NCI-H1105 (cell line): ENCODE measurements at places on chromosomes 12 and 14.

DNA sequence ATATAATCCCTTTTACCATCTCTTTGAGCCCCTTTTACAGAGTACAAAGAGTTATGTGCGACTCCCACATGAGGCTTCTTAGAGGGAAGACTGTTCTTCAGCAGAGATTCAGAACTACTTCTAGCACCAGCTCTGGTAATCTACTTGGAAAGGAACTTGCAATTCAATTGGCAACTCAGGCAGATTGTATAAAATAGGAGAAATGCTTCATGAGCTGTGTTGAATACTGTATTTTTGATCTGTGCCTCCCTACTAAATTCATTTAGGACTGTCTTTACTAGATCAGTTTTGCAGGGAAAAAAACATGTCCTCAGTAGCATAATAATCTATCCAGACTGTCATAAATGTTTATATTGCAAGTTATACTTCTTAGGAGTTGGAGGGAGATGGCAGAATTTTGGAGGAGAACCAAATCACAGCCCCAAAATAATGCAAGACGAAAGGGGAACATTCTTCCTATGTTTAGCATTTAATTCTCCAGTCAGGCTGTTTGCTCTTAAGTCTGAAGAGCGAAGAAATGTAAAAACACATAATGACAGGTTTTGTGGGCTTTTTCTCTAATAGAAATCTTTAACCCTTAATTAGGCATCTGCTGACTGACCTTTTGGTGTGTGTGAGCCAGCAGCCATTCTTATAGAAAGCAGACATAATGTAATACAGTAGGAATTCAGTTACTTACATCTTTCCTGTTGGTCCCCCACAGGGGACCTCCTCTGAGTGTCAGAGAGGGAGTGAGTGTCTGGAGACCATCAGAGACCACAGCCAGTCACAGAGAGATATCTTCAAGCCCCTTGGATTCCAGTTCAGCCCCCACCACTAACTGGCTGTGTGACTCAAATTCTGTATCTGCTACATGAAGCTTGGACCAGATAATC, 3.9 kb downstream of the ANO4 start:
- DNase-seq: no peak

GRCh38 chr12:51210690-51211395, 7.0 kb downstream of the POU6F1 start:
- DNase-seq: no peak

- no peak for DNase-seq
Measured at GRCh38 chr12:66132408-66132807, 1.9 kb upstream of the LLPH start.

DNA sequence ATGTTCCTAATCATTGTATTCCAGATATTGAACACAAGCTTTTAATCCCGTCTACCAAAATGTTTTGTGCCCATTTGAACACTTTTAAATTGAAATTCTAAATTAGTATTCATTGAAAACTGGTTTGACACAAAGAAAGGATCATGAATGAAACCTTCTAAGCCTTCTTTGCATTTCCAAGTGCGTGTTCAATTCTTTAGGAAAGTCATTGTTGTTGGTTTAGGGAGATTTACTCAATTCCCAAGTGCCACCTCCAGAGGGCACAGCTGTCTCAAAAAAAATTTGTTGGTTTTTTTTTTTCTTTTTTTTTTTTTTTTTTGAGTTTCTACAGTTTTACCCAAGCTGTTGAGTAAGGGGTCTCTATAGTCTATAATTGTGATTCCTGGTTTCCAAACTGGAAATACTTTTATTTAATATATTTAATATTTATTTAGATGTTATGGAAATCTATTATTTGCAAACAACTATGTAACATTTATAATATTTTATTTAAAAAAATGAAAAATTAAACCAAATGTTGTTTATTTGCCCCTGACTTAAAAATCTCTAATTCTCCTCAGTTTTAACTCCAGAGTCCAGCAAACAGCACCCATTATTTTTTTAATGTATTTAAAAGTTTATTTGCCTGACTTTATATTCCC, 79.9 kb downstream of the NEDD1 start:
- DNase-seq: peak; percentile 71

- no peak for DNase-seq
Measured at GRCh38 chr14:95559203-95559602, 24.4 kb downstream of the GLRX5 start.

DNA sequence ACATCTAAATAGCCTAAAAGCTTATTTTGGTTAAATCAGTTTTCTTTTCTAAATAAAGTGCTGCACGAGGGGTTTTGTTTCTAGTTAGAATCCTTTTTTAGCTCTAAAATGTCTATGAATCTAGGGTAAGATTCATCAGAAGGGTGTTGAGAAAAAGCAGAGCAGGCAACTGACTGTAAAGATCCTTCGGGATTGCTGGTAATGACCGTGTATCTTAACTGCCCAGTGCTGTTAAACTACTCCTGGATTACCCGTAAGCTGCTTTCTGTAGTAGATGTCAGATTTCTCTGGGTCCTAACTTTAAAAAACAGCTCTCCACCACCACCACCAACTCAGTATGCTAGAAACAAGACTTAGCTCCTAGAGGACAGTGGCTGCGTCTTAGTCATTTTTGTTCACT, 39.2 kb downstream of the DACT1 start:
- no peak for DNase-seq

GRCh38 chr14:69614592-69614991, 3.2 kb downstream of the SUSD6 start:
- DNase-seq: no peak

DNA sequence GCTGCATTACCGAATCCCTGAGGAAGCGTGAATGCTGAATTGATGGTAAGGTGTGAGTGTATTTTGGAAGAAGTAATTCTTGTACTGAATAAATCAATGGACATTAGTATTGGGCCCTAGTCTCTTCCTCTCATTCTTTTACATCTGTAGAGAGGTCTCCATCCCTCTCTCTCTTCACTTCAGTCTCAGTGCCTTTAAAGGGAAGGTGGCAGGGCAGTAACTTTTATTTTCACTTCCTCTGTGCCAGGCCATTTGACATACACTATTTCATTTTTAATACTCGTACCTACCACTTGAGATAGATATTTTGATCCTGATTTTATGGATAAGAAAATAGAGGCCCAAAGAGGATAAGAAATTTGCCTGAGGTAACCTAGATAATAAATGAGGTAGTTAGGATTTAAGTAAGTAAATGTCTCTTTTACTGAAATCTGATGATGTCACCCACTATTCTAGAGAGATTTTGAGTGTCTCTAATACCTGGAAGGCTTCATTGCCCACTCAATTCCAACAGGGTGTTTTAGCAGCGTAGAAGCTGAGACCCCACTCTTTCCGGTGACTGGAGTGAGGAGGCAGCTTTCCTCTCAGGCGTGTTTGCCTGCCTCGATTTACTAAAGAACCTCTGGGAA, 177.9 kb upstream of the PRICKLE1 start:
- DNase-seq: no peak

- no peak for DNase-seq
Measured at GRCh38 chr14:68552602-68553001, 240.3 kb downstream of the ZFP36L1 start.

GRCh38 chr12:20210621-20211215, 157.6 kb upstream of the PDE3A start:
- DNase-seq: no peak

DNA sequence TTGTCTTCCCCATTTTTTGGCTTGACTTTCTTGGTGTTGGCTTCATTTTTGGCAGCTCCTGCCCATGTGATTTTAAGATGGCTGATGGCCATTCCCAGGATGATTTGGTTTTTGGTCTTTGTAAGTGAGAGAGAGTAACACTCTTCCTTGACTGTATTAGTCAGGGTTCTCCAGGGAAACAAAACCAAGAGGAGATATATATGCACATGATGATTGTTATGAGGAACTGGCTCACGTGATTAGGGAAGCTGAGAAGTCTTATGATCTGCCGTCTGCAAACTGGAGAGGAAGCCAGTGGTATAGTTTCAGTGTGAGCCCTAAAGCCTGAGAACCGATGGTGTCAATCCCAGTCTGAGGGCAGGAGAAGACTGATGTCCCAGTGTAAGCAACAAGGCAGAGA, 146.6 kb downstream of the NRXN3 start:
- no peak for DNase-seq

DNA sequence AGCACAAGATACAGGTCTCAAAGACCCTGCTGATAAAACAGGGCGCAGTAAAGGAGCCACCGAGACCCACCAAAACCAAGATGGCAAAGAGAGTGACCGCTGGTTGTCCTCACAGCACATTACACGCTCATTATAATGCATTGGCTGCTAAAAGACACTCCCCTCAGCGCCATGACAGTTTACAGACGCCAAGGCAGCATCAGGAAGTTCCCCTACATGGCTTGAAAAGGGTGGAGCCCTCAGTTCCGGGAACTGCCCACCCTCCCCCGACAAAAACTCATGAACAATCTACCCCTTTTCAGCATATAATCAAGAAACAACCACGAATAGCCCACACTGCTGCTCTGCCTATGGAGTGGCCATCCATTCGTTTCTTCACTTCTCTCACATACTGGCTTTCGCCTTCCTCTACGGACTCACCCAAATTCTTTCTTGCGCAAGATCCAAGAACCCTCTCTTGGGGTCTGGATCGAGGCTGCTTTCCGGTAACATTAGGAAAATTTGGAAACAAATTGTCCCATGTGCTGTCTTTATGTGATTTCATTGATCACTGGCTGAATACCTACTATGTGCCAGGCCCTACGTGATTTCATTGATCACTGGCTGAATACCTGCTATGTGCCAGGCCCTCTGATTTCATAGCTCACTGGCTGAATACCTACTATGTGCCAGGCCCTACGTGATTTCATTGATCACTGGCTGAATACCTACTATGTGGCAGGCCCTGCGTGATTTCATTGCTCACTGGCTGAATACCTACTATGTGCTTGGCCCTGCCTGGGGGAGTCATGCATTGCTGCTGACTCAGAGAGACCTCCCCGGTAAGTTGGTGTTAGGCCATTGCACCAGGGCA, 126.4 kb downstream of the PIWIL1 start:
- DNase-seq: no peak

- no peak for DNase-seq
Measured at GRCh38 chr12:88251798-88252197, 109.7 kb downstream of the TMTC3 start.

DNA sequence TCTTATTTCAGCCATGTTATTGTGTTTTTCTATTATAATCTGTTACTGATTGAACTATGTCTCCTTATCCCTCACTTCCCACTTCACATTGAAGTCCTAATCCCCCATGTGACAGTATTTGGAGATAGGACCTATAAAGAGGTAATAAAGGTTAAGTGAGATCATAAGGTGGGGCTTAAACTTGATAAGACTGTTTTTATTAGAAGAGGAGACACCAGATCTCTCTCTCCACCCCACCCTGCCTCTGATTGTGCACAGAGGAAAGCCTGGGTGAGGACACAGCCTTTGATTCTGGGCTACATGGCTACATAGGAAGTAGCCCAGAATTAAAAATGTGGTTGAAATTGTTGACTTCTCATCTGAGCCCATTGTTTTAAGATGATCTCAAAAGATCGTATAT, 414.7 kb downstream of the SLC16A7 start:
- no peak for DNase-seq

DNA sequence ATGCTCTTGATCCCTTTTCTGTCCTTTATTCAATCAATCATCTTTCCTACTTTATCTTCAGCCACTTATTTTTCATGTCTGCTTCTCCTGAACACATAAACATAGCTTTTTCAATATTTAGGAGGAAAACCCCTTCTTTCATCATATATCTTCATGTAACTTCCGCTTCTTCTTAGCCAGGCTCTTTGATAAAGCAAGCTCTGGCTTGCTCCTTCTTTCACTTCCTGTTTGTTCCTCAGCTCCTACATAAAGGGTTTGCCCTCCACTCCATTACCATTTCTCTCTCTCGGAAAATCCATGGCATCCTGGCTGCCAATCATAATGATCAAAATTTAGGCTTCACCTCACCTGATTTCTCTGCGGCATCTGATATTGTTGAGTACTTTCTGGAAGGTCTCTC, 33.7 kb upstream of the HELB start:
- DNase-seq: no peak

GRCh38 chr12:38488866-38489265, 172.3 kb downstream of the ALG10B start:
- DNase-seq: no peak

- no peak for DNase-seq
Measured at GRCh38 chr14:100824901-100825712, 811 bp upstream of the MEG3 start.

DNA sequence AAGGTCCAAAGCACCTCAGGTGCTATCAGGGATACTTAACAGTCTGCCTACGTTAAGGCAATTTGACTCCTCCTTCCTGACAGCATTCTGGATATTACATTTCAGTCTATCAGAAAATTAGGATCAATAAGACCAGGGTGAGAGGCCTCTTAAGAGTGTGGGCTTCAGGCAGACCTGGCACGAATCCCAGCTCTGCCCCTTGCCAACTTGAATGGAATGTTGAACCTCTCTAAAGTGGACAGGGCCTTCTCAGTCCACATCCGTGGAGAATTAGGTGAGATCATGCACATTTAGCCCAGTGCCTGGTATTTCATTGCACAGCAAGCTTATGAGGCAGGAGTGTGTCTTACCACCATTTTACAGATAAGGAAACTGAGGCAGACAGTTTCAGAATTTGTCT, 25.9 kb downstream of the DCAF4 start:
- no peak for DNase-seq

DNA sequence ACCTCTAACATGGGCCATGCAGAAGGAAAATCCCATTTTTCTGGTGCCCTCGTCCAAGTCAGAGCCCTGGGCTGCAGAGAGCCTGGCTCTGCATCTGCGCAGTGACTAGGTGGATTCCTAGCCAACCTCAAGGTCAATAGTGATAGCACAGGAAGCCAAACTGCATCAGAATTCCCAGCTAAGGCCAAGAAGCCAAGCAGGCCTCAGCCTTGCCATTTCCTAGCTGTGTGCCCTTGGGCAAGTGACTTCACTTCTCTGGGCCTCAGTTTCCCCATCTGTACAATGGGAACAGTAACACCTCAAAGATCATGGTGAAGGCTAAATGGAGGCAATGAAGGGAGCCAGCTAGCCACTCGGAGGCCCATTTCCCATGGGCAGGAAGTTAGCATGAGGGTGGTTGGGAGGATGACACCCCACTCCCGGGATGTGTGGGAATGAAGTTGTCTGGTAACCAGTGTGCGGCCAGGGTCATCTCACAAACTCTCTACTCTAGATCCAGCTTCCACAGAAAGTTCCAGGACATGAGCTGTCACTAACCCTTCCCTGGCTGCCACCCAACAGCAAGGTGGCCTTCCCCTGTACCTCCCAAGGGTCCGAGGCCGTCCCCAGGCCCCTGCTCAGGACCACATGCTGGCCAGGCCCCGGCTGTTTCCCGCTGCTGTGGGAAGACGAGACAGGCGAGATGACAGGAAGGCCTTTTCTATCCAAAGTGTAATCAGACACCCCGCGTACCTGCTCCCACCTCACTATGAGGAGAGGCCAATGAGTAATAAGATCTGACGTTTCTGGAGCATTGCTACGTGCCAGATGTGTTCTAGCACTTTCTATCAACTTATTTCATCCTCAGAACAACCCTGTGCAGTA, 125.7 kb downstream of the SCARB1 start:
- DNase-seq: no peak

DNA sequence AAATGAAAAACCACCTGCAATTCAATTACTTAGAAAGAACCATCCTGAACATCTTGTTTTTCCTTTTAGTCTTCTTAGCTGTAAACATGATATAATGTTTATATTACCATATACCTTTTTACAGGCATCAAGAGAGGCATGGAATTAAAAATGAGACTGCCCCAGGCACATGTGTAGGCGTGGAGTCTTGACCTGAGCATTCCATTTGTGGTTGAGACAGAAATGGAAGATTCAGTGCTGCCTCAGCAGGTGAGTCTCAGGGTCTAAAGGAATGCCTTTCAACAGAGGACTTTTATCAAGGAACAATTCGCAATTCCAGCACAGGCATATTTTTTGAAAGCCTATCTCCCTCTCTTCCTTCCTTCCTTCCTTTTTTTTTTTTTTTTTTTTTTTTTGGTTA, 8.0 kb upstream of the NANOGNB start:
- DNase-seq: no peak

- no peak for DNase-seq
Measured at GRCh38 chr12:132117558-132117875, 26.6 kb downstream of the DDX51 start.
